Activated CD8-positive, alpha-beta memory T cell treated with anti-CD3 and anti-CD28 coated beads for 1 hour (primary cell): ENCODE measurements at places on chromosomes 3 and 15.

DNA sequence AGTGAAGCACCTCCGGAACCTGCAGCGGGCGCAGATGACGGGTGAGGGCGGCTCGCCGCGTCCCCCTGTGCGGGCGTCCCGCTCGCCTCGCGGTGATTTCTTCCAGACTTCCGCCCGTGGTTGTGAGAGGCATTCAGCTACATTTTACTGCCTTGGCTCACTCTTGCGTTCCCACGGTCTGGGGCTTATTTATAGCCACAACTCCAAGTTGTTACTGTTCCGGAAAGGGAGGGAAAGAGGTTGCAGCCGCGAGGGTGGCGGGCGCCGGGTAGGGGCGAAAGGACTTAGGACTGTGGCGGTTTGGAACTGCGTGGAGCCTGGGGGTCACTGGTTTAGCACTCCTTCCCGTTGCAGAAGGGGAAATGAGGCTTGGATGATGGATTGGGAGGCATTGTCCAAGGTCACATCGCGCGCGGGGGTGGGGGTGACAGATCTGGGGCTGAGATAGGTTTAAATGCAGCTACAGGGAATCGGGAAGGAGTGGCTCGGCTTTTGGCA is 1.1 kb downstream of the HES1 start:
- no peak for DNase-seq

GRCh38 chr3:124306665-124307064 is 314.7 kb upstream of the ROPN1 start:
- DNase-seq, result no peak

DNA sequence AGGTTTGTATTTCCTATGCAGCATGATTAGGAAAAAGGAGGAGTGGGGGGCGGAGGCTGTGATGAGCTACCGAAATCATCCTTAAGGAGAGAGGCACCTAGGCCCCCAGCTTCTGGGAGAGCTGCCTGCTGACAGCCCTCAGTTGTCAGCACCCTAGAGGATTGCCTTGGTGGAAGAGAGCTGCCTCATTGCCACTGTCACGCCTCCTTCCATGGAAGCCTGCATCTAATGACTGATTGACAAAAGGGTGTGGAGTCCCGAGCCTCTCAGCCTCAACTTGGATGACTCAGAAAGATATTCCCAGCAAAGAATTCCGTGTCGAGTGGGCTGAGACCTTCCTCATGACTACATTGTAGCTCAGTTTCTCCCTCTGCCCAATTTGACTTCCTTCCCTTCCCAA is 320.4 kb upstream of the PROK2 start:
- no peak for DNase-seq

DNA sequence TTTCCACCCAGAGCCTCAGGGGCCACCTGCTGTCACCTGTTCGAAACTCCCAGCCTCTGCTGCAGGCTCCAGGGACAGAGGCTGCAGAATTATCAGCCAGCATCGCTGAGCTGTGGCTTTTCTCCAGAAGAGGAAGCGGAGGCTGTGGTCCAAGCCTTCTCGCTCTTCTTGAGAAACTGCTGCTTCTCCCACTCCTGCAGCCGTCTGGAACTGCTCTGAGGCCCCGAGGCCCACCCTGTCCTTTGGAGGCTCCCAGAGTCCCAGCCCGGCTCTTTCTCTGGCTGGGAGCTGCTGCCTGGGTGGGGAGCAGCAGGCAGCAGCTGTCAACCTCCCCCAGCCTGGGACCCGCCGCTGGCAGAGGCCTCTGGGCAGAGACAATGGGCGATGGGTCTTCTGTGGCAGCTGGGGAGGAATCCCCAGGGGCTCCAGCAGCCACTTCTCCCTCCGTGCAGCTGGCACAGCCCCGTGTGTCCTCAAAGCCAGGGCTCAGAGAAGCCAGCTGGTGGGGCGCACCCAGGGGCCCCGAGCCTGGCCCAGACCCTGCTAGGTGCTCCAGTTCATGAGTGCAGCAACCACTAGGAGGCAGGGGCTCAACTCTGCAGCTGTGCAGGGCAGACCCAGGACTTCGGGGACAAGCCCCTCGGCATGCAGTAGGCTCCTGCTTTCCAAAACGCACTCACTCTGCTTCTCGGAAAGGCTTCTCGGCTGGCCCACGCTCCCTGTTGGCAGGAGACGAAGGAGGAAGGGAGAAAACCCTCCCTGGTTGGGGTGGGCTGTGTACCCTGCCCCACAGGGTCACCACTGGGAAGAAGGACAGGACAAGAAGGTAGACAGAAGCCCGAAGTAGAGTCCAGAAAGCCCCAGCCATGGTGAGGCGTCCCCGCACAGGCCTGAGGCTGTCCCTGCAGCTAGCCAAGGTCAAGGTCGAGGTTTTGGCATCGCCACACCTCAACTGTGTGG is 49.9 kb upstream of the FURIN start:
- DNase-seq, result no peak

- no peak for DNase-seq
These were observed 68.4 kb upstream of the MFGE8 start for GRCh38 chr15:88981244-88982215.

DNA sequence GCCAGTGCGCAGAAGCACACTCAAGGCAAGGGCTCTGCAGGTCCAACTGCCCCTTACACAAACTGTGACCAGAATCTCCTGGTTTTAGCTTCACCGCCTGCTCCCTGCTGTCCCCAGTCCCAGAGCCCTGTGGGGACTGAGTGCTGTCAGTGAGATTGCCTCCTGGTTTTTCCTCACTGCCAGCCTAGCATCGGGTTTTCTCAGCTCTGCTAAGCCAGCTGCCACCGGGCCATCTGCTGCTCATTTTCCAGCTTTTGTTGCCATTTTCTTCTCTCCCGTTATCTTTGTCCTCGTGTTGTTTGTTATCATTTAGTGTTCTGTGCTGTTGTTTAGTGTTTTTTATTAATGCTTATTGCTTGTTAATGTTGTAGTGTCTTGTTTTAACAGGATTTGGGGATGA is 79.5 kb upstream of the BLM start:
- no peak for DNase-seq
